ENCODE measurements at places on chromosomes 5 and 9.

GRCh38 chr5:171614971-171615653 lies 170.5 kb upstream of the SMIM23 start:
- DNase-seq, result no peak

DNA sequence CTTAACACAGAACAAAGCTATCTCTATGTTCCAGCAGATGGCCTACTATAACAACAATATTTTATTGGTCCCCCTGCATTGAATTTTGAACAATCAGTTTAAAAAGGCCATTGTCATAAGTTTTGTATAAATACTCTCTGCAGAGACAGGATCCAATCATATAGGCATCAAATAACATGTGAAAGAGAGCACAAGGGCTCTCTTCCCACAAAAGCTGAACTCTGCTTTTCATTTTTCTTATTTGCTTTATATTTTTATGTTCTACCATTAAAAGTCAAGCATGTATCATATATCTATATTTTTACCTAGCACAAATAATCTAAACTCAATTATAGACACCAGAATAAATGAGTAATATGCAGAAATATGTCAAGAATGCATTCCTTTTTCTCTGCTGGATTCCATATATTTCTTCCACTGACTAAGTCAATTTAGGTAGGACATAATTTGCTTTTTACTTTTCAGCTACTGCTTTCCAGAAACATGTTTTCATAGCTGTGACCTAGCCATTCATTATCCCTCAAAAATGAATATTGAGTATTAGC lies 143.6 kb downstream of the CDH9 start:
- no peak for DNase-seq

GRCh38 chr5:38764937-38765391 lies 80.8 kb upstream of the OSMR start:
- no peak for DNase-seq

- DNase-seq, result no peak
Measured at GRCh38 chr5:139251281-139251687, 42.3 kb upstream of the MATR3 start.

GRCh38 chr5:122761115-122761514 lies 13.8 kb upstream of the SNX2 start:
- DNase-seq, result no peak

GRCh38 chr9:114957558-114957957 lies 27.2 kb upstream of the TNFSF8 start:
- DNase-seq, result no peak

DNA sequence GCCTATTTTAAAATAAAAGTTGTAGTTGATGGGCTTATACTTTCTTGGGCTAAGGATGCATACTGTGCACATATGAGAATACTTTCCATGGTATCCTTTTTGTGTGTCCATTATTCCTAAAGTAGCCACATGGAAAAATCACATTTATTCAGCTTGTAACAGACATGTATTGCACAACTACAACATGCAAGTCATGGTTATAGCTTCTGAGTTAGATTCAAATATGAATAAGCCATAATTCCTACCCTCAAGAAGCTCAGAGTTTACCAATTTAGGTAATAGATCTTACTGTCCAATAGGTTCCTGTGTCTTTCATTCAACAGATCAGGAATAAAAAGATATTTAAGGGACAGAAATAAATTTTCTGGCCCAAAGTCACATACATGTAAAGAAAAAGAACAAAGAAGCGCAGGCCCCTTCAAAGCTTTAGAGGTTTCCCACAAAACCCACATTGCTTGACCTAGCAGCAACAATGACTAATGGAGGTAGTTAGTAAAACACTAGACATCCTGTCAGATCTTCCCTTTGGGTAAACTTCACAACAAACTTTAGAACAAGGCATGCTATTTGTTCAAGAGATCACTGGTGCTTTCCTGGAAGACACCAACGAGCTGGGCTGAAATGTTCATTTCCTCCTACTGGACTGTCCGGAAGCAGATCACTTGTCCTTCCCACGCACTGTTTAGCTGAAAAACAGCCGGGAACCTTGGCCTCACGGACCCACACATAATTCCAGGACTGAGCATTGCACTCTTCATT lies 78.4 kb upstream of the ITGA1 start:
- DNase-seq, result no peak

GRCh38 chr5:139744471-139745131 lies 51.0 kb upstream of the PSD2 start:
- DNase-seq, result no peak

GRCh38 chr5:169339869-169340268 lies 38.9 kb upstream of the SLIT3 start:
- no peak for DNase-seq

- no peak for DNase-seq
Measured at GRCh38 chr5:135020111-135020895, 13.7 kb downstream of the PITX1 start.

GRCh38 chr5:91305640-91306039 lies 77.5 kb downstream of the ARRDC3 start:
- no peak for DNase-seq

- DNase-seq, result no peak
Measured at GRCh38 chr5:76085243-76085579, 2.0 kb downstream of the SV2C start.

GRCh38 chr9:75188756-75189155 lies 100.4 kb downstream of the OSTF1 start:
- no peak for DNase-seq
